ENCODE measurements at places on chromosomes 13 and 19.

GRCh38 chr19:42313096-42313839, at the start of gene TMEM145:
TMEM145 (plus strand) TSS chr19:42313309; CDS start chr19:42313377, 68 bp downstream.
- peak; percentile 18 for DNase-seq

DNA sequence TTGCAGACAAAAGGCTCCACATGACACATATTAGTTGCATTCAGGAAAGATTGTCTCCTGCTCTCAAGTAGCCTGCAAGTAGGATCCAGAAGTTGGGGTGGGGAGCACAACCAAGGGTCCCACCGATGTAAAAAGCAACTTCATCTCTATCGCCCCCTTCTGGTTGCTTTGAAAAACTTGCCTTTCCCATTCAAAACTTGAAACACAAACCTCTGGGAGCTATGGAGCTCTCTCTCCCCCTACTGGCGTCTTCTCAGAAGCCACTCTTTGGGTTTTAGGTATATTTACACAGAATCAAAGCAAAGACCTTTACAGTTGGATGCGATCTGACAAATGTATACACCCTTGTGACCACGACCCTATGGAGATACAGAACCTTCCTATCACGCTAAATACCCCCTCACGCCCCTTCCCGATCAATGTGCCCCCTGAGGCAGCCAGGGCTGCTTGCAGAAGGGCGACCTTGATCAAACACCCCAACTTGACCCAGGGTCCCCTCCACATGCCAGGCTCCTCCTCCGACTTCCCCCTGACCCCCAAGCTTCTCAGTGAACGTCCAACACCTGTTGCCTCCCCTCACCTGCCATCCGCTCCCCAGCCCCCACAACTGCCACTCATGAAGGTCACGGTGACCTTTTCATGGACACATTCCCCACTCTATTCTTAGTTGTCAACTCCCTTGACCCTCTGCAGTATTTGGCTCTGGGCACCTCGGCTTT, 10.1 kb downstream of the NOSIP start:
- no peak for DNase-seq

- no peak for DNase-seq
These were observed 1.0 kb downstream of the SMIM24 start for GRCh38 chr19:3479177-3479833.

GRCh38 chr19:28169168-28169887, 1043.6 kb downstream of the UQCRFS1 start:
- no peak for DNase-seq

GRCh38 chr13:109945206-109945960, 159.0 kb upstream of the IRS2 start:
- DNase-seq, result no peak

DNA sequence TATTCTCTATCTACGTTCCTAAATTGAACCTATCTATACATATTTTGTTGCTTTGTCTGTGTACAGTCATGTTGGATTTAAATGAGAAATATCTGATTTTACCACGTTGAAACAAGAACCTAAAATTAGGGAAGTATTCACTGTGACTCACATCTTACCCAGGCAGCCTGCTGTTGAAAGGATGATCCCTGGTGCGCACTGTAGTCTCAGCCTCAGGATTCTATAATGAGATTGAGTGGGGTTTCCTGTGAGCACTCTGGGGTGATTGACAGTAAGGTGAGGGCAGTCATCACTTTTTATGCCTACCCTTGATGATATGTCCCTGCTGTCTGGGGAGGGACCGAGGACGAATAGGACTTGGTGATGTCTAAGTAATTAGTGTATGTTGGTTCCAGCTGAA, 35.4 kb downstream of the PCCA start:
- DNase-seq, result no peak

DNA sequence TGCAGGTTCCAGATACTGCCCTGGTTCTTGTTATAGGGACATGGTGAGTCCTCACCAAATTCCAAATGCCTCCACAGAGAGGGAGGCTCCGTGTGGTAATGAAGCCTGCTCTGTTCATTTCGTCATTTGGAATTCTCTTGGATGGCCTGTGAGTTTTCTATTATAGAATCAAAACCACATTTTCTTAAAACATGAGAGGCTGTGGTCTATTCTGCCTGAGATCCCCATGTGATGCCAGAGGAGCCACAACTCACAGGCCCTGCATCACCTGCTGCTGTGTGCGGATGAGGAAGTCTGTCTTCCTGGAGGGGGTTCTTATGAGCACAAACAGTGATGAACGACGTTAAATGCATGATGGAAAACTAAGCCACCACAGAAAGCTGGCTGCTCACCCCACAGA, 264.4 kb downstream of the UQCRFS1 start:
- no peak for DNase-seq

DNA sequence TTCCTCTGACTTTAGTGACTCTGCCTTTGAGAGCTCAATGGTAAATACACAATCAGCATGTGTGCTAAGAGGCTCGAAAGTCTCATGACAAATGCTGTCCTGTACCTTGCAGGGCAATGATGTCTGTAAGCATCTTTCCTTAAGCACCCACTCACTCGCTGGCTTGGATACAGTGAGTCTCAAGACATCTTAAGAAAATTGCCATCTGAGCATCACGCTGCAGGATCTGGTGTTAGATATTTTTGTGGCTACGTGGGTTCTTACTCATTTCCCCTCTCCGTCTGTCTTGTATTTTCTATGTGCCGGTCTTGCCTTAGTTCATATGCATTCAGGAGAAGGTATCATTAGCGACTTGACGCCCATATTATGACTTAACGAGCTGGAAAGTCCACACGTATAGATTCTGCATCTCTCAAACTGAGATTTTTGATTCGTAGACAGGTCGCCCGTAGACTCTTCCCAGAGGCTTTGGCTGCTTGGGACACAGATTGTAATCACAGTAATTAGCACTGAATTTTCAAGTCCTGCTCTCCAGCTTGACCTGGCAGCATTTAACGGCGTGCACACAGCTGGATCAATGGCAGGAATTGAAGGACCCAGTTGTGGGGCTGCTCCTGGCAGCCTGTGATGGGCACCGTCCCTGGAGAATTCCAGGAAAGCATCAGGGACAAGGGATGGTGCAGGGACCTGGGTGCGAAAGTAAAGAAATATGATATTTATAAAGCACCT, 231.2 kb downstream of the ZIC5 start:
- no peak for DNase-seq

Measured in cerebellar nuclear complex (tissue), 1 donor.